ENCODE measurements at places on chromosomes 11 and 22. TPM values are rescaled to one million over a fixed set of nuclear protein-coding genes. Genes with fewer than 3 reads are reported as not detected.

The OR2D2 gene
- polyA plus RNA-seq, result not detected

The EMID1 gene
- 62.5 TPM for polyA plus RNA-seq

DNA sequence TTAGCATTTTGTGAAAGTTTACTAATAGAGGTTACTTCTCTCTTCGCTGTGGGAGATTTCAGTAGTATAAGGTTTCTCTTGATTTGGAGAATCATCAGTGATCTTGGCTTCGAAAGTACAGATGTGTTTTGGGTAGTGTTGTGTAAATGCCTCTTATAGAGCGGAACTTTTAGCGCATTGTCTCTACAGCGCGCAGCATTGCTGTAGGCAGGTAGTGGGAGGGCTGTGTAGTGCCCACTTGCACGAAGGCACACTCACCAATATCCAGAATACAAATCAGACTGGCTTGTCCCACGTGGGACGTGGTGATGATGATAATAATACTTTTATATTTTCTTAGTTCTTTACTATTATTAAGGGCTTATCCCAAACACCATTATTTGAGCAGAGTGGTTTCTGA is 51.4 kb downstream of the FAM83F start:
- no peak for DNase-seq

- no peak for DNase-seq
Observed at GRCh38 chr11:19844806-19845205, 132.2 kb downstream of the NAV2 start.

GRCh38 chr11:2533587-2534133 is 88.9 kb downstream of the KCNQ1 start:
- DNase-seq, result no peak
